Fibroblast of skin of right biceps (primary cell): ENCODE measurements at places on chromosomes 3 and 15.

DNA sequence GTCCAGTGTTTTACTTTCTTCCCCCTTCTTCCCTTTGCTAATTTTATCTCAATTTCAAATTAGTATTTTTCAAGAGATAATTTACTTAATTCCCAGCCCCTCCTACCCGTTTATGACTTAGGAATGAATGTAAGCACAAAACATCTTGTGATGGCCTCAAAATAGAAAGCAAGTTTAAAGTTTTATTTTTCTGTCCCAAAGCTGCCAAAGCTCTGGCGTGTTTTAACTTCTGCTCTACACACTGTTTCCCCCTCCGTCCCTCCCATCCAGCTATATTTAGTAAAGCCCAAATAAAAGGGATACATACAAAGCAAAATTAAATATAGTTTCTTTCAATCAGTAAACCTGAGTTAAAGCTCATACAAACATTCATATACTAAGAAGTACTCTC, 59.9 kb downstream of the IGF2BP2 start:
- DNase-seq: no peak

DNA sequence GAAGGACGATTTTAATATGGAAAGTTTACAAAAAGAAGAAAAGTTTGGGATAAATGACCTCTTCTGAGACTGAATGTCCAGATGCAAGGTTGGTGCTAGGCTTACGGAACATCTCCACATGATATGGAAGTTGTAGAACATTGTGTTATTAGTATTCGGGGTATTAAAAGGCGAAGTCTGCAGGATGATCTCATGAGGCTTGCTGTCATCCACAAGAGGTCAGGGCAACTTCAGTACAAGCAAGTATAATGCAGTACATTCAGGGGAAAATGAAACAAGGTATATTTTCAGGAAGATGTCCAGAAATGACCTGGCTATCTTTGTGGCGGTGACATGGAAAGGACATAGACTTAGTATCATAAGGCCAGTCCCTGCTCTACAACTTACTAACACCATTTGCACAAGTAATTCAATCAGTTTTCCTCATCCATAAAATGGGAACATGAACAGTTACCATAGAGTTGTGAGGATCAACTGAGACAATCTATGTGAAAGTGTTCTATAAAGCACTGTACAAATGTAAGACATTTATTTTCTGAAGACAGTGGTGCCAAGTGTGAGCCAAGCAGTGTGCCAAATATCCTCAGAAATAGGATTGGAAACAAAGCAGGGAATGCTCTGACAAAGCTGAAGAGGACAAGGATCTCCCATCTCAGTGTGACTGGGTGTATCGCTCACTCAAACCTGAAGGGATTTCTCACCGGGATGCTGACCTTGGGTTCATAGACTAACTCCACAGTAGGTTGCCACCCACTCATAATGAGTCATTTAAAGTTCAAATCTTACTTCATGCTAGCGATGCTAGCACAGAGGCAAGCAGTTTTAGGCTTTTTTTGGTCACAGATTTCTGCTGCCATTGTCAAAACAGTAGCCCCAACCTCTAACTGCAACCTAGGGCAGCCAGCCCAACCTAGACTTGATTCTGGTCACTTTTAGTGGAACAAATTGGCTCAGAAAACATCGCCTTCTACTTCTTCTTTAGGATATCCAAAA, 118.3 kb downstream of the TIGIT start:
- DNase-seq: peak; percentile 66

- no peak for DNase-seq
Measured at GRCh38 chr3:14146381-14147065, 21.7 kb downstream of the TMEM43 start.

DNA sequence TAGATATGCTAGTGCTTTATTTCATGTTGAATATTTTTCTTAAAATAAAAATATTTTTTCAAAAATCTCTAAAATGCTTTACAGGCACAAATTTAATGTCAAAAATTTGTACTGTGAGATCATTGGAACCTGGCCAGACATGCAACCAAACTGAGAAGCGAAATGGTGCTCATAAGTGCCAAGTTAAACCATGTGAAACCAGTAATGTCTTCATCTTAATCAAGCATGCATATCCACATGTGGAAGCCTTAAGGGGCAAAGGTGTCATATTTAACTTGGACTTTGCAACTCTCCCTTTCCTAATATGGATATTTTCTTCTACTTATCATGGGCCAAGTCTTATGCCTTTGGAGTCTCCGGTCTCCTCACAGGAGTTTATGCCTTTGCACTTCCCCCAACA, 208.9 kb upstream of the COL8A1 start:
- DNase-seq: no peak

DNA sequence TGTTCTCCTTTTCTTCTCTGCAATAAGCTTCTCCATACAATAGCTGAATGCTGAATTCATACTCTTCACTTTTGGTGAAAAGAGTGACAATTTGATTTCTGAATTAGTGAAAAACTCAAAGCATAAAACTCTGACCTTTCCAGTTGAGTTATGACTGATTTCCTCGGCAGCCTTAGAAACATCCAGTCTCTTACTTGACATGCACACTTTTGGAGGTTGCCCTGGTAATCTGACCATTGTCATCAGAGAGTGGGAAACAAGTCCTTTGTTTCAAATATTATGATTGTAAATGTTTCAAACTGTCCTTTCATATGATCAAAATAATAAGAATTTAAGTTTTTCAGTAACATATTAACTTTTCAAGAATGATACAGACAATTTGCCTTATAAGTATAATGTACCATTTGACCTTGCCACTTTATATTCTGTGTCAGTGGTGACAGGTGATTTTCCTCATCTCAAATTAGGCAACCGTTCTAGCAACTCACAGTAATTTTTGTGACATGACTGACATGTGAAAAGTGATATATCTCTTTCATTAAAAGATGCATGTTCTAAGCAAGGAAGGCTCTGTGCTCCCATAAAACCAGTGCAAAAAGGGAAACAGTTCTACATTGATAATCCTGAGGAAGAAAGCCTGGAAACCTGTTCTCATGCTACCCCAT, 507.6 kb upstream of the ROBO2 start:
- no peak for DNase-seq

GRCh38 chr3:15385901-15386653, 41.3 kb downstream of the METTL6 start:
- DNase-seq: no peak

GRCh38 chr3:154164387-154164786, 43.2 kb downstream of the ARHGEF26 start:
- no peak for DNase-seq

- peak; percentile 44 for DNase-seq
Measured at GRCh38 chr3:180594631-180595558, 7.1 kb upstream of the TTC14 start.

GRCh38 chr3:186931532-186932280, 1.4 kb downstream of the ST6GAL1 start:
- DNase-seq: peak; percentile 12

GRCh38 chr3:12935023-12935860, 93.9 kb upstream of the RPL32 start:
- DNase-seq: peak; percentile 15

DNA sequence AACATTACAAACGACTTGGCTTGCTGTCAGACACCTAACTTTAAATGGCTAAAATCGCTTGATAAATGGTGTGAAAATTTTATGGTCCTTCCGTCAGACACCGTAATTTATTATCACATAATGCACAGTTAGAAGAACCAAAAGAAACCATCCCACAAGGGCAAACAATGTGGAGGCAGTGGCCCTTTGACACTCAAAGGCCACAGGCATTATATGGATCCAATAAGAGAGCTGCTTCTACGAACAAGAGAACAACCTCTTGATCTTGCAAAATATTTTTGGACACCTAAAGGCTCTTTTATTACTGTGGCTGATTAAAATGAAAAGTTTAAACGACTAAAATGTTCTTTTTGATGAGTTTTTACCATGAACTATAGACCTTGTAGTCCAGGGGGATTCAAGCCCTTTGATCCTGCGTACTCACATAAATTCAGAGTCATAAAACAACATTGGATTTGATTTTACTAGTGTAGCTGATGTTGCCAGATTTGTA, 202.8 kb downstream of the FMN1 start:
- DNase-seq: no peak

GRCh38 chr3:192802957-192803899, 75.9 kb upstream of the FGF12 start:
- peak; percentile 28 for DNase-seq

GRCh38 chr3:148755570-148755969, 57.9 kb downstream of the AGTR1 start:
- DNase-seq: no peak

DNA sequence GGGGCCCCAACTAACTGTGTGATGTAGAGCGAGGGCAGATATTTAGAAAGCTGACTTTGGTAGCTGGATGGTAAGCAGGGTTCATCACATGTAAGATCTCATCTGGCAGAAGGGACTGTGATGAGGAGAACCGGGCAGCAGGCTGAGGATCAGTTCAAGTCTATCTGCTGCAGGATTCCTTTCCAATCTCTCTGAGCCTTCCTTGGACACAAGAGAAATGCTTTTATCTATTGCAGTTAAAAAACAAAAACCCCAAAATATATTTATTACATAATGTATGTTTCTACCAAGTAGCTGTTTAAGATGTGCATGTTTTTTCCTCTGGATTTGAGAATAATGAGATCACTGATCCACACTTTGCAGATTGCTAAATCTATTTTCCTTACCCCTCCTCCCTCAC, 411.5 kb downstream of the RAP2B start:
- DNase-seq: no peak

DNA sequence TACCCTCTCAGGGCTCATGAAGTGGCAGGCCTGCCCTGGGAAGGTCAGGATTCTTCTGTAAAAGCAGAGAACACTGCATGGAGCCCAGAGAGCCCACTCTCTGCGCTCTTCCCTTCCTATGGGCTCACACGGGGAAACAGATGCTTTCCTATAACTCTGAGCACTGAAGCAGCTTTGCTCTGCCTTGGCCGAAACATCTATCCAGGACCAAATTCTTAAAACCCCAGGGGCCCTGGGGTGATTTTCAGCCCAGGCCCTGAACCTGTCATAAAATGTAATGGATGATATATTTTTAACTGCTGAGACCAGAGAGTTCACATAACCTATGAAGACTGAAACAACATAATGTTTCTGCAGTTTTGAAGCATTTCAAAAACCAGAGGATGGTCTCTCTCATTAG, 249.9 kb upstream of the CTDSPL start:
- DNase-seq: no peak

DNA sequence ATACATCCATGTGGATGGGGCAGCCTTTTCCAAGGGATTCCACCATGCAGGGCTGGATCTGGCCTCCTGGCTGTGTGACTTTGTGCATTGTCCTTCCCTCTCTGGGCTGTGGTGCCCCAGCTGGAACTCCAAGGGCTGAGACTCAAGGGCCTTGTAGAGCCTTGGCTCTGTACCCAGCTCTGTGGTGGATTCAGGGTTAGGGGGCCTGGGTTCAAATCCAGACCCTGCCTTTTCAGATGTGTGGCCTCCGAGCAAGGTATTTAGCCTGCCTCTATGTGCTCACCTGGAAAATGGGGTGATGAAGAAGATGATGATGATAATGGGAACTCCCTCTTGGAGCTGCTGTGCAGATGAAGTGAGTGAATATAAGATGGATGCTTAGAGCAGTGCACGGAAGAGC, 161.9 kb downstream of the WNT7A start:
- no peak for DNase-seq

GRCh38 chr3:1447452-1447851, 354.6 kb downstream of the CNTN6 start:
- no peak for DNase-seq

DNA sequence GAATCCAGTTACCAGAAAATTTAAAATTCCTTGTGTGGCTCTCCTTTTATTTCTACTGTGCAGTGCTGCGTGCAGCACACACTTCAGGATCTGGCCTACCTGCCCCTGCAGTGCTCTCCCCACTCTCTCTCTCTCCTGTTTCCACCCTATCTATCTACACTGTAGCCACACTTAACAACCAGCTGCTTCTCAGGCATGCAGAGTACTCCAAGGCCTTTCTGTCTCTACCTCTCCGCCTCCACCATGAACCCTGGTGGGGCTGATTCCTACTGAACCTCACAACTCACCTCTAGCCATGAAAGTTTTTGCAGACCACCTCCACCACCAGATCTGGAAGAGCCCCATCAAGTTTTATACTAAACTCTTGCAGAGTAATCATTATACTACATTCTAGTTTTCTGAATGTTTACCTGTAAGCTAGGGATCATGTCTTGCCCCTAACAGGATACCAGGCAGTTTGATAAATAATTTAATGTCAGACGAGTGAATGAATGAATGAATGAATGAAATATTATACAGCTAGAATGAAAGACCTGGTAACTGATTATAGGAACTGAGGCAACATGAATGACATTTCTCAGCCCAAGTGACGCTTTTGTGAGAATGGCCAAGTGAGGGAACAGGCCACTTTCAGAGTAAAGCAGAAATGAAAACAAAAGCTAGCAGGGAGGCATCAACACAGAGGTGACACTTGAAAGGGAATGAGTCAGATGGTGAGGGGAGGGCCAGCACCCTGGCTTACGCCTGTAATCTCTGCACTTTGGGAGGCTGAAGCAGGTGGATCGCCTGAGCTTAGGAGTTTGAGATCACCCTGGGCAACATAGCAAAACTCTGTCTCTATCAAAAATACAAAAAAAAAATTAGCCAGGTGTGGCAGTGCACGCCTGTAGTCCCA, 363.5 kb downstream of the FOXP1 start:
- no peak for DNase-seq

DNA sequence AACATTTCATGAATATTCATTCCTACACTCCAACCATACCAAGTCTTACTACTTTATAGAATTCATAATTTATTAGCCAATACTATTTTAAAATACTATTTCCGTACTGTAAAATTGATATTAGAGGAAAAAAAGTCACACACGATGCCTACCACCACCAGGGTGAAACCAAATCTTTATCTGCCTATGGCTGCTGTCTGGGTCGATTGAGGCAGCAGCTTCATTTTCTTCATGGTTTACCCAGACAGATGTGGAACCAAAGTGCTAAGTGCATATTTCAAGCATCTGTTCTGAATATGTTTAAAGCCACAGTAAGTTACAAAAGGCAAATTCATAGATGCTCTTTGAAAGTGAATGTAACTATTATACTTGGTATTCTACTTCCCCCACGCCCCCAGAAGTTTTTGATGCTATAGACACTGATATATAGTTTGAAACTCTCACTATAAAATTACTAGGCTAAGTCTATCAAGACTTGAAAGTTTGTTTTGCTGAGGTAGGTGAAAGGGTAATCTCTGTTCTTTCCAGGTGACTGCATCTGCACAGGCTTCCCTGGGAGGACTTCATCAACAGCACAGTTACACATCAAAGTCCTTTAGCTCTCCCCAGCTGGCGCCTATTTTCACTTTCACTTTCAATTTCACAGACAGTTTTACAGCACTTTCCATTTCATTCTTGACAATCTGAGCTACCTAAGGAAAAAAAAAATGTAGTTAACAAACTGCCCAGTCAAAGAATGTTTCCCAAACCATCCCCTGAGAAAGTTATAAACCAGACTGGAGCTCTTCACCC, 113.9 kb downstream of the POLQ start:
- peak; percentile 34 for DNase-seq

DNA sequence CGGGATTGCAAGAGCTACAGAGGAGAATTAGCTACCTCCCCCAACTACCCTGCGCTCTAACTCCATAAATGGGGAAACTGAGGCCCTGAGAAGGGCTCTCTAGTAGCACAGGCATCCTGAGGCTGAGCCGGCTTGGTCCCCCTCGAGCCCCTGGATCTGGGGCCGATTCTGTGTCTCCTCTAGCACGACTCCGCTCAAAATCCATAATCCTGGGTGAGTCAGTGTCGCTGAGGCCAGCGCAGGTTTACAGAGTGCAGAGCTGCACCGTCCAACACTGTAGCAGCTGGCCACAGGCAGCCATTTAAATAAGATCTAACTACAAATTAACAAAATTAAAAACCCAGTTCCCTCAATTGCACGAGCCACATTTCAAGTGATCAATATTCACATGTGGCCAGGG, 10.8 kb downstream of the GATA2 start:
- DNase-seq: peak; percentile 49

GRCh38 chr3:59895972-59896371, 846.1 kb upstream of the CFAP20DC start:
- DNase-seq: no peak
